ENCODE measurements at places on chromosomes 16 and 17.

DNA sequence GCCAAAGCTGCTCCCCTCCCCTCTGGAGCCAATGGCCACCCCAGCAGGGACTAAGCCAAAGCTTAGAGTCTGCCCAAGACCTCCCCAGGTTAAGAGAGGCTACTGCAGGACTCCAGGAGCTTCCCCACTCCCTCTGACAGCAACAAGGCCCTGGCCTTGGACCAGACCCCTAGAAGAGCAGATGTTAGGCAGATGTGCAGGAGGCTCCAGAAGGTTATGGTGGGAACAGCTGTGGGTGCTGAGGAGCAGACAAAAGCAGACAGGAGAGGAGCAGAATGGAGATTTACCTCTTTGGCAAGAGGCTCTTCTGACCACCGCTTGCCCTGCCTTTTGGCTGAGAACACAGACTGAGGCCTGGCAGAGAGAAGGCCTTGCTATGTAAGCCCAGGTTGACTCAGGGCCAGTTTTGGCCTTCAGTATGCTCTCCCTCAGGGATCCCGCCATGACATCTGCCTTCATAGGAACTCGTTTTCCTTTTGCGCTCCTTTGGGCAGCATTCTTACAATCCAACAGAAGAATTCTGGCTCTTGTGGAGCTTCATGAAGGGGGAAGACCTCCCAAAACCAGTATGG is 113.0 kb downstream of the RBFOX3 start:
- DNase-seq: no peak

- DNase-seq: no peak
Measured at GRCh38 chr16:24986512-24987303, 28.5 kb downstream of the ARHGAP17 start.

DNA sequence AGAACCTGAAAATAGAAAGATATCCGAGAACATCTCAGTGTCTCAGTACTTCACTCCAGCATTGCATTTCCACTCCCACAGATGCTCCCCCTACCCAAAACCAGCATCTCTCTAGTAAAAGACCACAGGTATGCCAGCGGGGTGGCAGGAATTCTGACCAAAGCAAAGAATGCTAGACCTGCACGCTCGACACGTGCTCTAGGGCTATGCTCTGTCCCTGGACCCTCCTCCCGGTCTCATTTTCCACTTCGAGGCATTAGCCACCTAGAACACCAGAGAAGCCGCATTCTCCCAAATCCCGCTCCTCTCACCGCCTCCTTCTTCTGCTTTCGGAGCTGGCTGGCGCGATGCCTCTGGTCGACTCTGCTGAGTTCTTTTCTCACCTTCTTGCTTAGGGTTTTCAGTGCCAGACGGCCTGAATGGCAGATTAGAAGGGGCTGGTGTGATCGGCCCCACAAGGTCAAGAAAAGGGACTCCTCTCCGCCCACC is 487 bp downstream of the TSR1 start:
- DNase-seq: no peak

DNA sequence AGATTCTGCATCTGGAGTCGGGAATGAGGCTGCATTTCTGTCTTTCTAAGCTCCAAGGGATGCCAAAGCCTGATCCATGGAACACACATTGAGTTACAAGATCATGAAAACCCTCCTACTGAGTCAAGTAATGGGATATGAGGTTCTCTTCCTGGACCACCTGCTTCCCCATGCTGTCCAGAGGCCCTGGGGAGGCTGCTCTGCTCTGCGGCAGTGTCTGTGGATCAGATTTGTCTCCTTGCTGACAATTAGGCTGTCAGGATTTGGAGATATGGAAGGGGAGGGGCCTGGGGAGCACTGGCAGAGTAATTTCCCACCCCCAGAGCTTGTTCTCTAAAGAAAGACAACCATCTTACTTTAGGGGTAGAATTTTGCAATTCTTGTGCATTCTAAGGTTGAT is 33.0 kb downstream of the C16orf95 start:
- DNase-seq: no peak

DNA sequence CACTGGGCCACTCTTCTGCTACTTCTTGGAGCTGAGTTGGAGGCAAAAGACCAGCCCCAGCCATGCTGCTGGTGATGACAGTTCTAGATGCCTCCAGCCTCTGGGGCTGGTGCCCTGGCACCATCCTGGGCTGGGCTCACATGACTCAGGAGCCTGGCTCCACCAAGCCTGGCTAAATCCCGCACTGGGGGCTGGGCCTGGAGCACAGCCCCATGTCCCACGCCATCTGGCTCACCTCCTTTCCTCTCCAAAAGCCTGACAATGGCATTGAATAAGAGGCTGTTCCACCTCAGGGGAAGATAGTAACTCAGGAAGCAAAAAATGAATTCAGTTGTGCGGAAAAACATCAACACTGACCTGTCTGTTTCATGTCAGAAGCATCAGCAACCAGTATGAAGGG is 45.1 kb upstream of the MTSS2 start:
- no peak for DNase-seq

DNA sequence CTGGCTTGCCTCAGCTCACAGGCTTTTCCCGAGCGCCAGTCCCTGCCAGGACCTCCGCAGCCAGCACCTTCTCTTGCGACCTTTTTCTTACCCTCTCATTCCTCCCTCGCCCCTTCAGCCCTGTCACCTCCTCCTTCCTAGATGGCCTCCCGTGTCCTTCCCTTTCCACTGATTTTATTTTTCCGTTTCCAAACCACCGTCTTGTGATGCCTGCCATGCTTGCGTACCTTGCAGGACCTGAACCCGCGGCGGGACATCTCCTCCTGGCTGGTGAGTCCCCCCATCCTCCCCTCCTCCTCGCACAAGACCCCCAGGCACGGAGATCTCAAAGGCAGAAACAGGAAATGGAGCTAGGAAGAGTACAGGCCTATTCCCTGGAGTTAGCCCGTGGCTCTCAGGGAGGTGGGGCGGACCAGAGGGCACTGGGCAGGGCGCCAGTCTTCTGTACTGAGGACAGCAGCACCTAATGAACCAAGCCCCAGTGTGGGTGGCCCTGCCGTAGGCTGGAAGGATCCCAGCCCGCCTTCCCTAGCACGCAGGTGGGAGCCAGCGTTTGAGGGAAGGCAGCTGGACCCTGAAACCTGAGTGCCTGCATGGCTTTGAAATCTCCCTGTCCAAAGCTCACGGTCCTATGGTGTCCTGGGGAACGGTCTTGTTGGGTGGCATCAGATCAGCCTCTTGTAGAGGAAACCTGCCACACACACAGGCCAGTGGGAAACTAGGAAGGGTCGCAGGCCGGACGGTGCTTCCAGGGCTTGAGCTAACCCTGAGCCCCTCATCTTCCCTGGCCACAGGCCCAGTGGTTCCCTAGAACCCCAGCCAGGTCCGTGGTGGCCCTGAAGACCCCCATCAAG is 612 bp downstream of the CISD3 start:
- DNase-seq: no peak

DNA sequence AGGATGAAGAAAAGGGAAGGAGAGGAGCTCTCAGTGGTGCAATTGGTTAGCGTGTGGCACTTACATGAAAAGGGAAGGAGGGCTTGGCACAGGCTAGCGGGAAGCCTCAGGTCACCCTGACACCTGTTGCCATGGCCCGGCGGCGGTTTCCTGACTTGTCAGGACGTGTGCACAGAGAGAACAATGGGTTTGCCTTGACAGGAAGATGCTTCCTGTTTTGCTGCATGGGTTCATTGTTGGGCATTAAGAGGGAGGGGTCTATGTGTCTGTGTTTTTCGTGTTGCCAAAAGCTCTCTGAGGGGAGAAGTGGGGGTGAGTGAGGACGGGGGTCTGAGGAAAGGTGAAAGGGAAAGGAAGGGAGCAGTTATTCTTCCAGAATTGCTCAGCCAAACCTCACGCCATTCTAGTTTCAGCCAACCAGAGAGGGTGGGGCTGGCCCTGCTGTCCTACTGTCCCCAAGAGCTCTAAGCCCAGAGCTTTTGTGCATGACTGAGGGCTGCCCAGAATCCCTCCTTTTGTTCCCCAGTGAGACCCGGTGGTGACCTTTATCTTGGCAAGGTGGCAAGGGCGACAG is 17.1 kb upstream of the CCR7 start:
- no peak for DNase-seq

DNA sequence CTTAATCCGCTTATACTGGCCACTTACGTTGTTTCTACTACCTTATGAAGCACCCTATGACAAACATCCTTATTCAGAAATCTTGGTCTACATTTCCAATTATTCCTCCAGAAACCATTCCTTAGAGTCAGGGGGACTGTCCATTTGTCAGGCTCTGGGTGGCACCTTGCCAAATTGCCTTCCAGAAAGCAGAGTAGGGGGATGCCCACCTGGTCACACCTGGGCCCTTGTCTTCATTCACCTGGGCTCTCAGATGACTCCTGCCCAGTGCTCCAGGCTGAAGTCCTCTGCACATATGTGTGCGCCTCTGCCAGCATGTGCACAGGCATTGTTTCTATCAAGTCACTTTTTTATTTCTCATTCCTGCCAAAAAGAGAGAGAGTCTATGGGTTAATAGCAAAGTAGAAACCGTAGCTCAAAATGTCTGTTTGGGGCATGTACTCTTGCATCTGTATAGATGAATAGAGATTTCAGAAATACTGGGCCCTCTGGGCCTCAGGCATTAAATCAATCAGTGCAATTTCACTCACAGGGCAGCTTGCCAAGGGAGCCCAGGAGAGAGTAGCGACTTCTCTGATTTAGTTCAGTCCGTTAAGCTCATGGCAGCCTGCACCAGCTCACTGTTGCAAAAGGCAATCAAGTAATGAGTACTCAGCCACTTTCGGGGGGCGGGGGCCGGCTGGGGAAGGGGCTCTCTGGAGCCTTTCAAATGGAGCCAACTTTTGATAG is 104.7 kb downstream of the SOCS1 start:
- DNase-seq: no peak
